WTC11 (cell line): ENCODE measurements at places on chromosomes 1 and 21.

GRCh38 chr1:223704921-223705878, 7.1 kb upstream of the CAPN2 start:
- DNase-seq, result no peak

DNA sequence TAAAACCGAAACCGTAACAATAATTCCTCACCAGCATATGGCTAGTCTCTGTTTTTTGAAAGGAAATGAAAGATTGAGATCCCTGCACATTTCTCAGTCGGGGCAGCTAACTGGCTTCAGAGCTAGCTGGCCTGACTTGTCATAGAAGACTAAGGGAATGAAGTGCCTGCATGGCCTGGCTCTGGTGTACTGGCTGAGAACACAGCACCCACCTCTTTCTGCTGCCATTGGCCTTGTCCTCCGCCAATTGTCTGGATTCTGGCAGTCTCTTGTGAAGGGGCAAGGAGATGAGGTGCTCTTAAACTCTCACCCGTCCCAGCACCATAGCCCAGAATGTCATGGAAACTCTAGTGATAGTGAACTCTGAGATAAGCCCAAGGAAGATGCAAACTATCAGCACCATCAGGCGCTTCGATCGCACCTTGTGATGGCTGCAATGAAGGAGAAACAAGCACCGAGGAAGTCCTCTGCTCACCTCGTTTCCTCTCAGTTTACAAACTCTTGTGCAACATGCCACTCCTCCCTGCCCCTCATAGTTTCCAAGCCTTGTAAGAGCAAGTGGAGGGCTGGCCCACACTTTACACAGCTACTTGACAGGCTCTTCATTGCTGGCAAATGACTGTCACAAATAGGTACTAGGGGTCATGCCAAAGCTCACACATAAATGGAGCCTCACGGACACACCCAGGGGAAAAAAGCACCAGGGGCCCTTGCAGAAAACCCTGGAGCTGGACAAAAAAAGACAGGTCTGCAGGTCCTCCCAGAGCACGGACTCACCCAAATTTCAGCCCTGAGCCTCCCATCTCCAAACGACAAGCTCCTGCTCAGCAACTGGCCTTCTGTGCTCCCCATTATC, 16.4 kb downstream of the INPP5B start:
- DNase-seq, result no peak

GRCh38 chr1:235339746-235340145, 11.4 kb downstream of the GGPS1 start:
- DNase-seq, result no peak

GRCh38 chr1:1065265-1065939, 8.7 kb downstream of the RNF223 start:
- no peak for DNase-seq

DNA sequence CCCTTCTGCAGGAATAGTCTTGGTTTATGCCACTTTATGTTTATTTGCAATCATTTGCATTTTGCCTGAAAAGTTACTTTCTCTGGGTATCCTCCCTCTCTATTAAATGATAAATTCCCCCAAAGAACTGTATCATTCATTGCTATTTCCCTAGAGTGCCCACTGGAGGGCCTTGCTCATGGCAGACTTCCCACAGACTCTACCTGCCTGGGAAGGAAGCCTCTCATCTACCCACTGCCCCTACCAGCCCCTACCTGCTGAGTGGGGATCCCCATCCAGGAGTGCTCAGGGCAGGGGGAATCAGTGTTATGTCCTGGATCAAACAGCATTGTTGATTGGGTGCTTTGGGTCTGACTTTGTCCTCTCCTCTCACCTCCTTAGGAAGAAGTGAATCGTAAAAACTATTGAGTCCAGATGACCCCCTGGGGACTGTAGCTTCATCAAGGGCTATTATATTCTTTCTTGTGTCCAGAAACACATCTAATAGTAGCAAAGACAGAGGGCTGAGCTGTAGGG, 6.8 kb upstream of the LRRN2 start:
- DNase-seq, result no peak

- no peak for DNase-seq
Measured at GRCh38 chr1:221363039-221363438, 378.9 kb downstream of the DUSP10 start.

- DNase-seq, result peak; percentile 22
Measured at GRCh38 chr1:162248854-162249535, 127.7 kb downstream of the SPATA46 start.

DNA sequence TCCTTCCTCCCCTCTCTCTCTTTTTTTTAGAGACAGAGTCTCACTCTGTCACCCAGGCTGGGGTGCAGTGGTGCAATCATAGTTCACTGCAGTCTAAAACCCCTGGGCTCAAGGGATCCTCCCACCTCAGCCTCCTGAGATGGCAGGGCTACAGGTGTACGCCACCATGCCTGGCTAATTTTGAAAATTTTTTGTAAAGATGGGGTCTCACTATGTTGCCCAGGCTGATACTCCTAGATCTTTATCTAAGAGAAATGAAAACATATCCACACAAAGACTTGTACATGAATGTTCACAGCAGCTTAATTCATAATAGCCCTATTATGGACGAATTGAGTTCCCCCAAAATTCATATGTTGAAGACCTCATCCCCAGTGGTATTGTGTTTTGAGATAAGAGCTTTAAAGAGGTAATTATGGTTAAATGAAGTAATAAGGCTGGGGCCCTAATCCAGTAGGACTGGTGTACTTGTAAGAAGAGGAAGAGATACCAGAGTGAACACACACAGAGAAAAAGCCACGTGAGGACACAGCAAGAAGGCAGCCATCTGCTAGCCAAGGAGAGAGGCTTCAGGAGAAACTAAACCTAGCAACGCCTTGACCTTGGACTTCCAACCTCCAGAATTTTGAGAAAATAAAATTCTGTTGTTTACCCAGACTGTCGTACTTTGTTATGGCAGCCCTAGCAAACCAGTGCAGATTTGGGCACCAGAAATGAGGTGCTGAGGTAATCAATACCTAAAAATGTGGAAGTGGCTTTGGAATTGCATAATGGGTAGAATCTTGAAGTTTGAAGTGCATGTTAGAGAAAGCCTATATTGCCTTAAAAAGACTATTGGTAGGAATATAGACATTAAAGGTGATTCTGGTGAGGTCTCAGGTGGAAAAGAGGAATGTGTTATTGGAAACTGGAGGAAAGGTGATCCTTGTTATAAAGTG, 13.2 kb downstream of the IFNLR1 start:
- no peak for DNase-seq
